ENCODE measurements at places on chromosomes 6 and 20. TPM values are rescaled to one million over a fixed set of nuclear protein-coding genes. Genes with fewer than 3 reads are reported as not detected.
A peak's percentile ranks its signal among the peaks of the same experiment; 100 is the strongest.

Gene SSR1
- 8.9 TPM for polyA plus RNA-seq

DNA sequence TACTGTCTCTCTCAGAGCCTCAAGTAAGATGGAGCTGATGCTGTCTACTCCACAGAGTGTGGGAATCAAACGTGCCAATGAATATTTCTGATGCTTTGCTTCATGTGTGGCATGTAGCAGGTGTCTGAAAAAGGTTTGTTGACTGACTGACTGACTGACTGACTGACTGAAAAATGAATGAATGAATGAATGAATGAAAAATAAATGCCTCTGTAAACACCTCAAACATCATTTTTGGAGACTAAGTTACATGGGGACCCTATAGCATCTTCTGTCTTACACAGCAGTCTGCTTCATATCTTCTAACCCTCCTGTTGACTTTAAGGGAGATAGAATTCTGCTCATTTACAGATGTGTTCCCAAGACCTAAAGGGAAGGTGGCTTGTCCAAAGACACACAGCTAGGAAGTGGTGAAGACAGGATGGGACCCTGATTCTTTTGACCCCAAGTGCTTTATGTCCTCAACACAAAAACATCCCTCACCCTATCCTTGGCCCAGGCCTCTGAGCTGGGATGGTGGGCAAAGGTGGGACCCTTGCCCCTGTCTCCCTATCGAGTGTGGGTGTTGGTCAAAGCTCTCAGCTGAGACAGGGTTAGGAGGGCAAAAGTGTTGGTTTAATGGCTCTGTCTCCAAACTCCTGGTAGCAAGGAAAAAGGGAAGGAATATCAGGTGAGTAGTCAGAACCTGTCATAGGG, 104.4 kb downstream of the TOX2 start:
- H3K27ac ChIP-seq = no peak overlapping the region
- no peaks in the 10 kb centered on the region for H3K27me3 ChIP-seq

- no peak overlapping the region for H3K4me3 ChIP-seq
- no peaks in the 10 kb centered on the region for H3K4me1 ChIP-seq
- DNase-seq = no peak
- no peaks in the 10 kb centered on the region for H3K36me3 ChIP-seq
- no peak overlapping the region for H3K27ac ChIP-seq
These were observed 211.1 kb downstream of the GMDS start for GRCh38 chr6:2034256-2034655.

Gene BPIFA1
- polyA plus RNA-seq = not detected

Gene GNRH2
- 0.83 TPM for polyA plus RNA-seq

GRCh38 chr6:707576-708236, 14.8 kb upstream of the EXOC2 start:
- H3K4me3 ChIP-seq = no peak overlapping the region
- no peaks in the 10 kb centered on the region for H3K4me1 ChIP-seq
- no peaks in the 10 kb centered on the region for H3K27me3 ChIP-seq
- no peak for DNase-seq
- H3K27ac ChIP-seq = peak overlapping the region; percentile 42

DNA sequence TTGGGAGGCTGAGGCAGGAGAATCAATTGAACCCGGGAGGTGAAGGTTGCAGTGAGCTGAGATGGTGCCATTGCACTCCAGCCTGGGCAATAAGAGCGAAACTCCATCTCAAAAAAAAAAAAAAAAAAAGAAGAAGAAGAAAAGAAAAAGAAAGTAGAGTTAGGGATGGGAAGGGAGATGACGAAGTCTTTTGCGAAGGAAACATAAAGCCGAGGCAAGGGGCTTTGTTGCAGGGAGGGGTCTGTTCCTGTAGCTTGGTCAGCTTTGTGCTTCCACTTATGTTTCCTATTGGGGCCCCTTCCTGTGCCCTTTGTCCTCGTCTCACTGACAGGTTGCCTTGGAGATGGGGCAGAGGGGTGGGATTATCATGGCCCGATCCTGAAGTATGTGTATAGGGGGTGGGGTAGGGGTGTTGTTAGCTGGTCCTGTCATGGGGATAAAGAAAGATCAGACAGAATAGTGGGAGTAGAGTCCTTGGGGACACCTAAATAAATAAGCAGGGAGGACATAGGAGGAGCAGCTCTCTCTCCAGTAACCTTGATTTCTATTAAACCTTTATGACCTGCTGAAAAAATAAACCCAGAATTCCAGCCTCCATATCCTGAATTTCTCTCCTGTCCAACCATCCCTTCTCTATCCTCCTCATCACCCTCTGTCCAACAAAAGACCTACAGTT, 1.1 kb upstream of the CLIC1 start:
- peaks cover 3% of the 10 kb centered on the region for H3K4me1 ChIP-seq
- no peaks in the 10 kb centered on the region for H3K27me3 ChIP-seq
- DNase-seq = peak; percentile 95
- peaks cover 3% of the 10 kb centered on the region for H3K36me3 ChIP-seq

All from small intestine (tissue), 16 donors.